ENCODE measurements at places on chromosomes 6 and 20.

DNA sequence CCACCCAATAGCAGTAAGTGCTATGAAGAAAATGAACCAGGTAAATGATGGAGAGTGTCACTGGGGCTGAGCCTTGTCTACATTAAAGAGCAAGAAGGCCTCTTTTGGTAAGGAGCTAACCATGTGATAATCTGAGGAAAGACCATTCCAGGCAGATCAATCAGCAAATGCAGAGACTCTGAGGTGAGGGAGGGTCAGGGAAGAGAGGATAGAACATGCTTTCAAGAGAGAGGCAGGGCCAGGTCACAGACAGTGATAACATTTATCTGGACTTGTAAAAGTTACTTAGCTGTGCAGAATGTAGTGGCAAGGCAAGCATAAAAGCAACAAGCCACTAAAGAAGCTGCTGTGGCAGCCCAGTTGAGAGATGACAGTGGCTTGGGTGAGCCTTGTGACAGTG, 197.3 kb downstream of the TASP1 start:
- no peak for DNase-seq

DNA sequence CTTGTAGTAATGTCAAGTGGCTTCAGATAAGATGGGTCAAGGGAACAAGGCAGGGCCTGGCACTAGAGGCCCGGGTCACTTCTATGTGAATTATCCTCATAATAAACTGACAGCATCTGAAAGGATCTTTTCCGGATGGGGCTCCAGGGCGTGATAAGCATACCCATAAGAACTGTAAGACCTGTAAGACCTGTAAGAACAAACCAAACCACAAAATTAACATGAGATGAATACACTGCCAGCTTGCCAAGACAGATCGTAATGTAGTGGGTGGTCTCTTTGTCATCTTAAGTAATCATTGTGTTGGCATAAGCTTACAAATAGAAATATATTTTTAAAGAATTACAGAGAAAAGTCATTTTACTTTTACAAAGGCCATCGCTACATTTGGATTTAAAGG, 334.9 kb downstream of the RFPL4B start:
- DNase-seq = no peak

DNA sequence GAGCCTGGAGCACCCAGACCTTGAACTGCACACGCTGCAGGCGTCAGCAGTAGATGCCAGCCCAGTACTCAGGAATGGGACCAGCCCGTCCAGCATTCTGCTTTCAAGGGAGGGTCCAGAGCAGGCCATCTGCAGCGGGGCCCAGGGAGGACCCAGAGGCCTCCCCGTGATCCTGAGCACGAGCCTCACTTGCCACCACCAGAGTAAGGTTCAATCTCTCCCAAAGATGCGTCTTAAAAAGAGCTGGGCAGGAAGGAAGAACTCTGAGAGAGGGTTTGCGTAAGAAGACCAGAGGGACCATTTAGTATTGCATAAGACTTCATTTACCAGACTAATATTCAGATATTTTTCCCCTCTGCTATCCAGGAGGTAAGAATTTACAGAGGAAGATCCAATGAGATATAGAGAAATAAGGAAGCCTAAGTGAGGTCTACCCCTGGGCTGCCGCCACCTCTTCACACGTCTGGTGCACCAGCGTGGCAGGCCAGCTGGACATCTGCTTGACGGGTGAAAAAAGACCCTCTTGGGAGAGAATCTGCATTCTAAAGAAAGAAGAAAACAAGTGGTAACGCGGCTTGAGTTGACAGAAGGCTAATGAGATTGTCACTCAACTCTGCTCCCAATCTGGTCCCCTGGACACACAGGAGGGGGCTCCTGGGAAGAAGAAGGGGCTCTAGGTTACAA, 107.3 kb downstream of the PRND start:
- no peak for DNase-seq

DNA sequence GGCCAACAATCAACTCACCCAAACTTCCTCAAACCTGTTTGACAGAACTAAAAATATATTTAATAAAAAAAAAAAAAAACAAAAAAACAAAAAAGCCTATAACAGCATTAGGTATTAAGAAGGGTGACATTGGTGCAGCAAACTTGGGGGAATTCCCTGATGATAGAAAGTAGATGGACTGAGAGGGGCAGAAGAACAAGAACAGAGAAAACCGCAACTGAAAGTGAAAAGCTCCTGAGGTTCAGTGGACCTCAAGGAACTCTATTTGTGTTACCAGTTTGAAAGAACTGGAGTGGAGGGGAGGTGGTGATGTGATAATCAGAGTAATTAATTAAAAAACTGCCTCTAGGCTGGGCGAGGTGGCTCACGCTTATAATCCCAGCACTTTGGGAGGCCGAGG, 53.8 kb downstream of the MACROD2 start:
- no peak for DNase-seq

DNA sequence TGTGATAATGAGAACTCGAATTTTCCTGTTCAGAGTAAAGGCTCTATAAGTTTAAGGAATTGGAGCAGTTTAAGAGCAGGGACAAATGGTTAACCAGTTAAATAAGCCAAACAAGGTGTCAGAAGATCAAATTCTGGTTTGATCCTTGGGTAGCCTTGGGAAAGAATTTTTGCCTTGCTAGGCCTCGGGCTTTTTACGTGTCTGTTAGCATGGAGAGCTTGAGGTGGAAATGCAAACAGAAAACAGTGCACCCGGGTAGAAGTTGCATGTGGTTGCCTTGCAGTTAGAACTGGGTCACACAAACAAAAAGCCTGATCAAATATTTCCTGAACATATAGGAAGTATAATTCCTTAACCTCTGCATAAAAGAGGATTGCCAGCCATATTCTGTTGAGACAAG, 58.3 kb downstream of the RIN2 start:
- no peak for DNase-seq

- no peak for DNase-seq
These were observed 4.8 kb upstream of the MUC22 start for GRCh38 chr6:31005249-31006020.

- DNase-seq = no peak
These were observed 17.4 kb upstream of the AVP start for GRCh38 chr20:3101737-3102574.

- no peak for DNase-seq
These were observed 310.8 kb downstream of the BMP7 start for GRCh38 chr20:56955680-56956079.

DNA sequence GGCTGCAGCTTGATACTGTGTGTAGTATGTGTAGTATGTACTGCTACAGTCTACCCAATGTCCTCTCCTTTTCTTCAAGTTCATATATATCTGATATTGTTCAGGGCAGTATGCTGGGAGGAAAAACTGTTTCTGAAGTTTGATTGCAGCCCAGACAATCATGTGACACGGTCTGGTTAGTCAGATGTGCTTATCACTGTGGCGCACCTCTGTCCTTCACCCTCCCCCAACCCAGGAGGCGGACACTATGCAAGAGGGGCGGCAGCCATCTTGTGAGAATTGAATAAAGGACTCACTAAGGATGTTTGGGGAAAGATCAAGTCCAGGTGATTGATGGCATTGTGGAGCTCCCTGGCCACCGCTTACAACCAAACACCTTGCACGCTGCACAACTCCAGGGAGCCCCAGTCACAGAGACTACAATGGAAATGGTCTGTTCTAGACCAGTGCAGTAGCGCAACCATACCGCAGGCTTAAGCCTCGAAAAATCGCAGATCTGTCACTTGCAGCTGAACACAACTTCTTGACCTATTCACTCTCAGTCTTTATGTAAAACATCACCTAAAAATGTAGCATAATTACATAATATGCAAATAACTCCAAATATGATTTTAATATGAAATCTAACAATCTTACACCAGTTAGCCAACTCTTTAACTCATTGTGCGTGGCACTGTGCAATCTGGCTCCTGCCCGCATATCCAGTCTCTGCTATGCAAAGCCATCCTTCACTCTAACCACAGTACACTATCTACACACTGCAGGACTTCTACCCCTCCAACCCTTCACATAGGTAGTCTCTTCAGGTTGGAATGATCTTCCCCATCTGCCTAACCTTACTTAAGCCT, 79.3 kb downstream of the VGLL2 start:
- no peak for DNase-seq

- no peak for DNase-seq
These were observed 138.4 kb downstream of the PREX1 start for GRCh38 chr20:48689388-48689787.

- DNase-seq = no peak
These were observed 143.9 kb upstream of the SHLD1 start for GRCh38 chr20:5606350-5606749.

DNA sequence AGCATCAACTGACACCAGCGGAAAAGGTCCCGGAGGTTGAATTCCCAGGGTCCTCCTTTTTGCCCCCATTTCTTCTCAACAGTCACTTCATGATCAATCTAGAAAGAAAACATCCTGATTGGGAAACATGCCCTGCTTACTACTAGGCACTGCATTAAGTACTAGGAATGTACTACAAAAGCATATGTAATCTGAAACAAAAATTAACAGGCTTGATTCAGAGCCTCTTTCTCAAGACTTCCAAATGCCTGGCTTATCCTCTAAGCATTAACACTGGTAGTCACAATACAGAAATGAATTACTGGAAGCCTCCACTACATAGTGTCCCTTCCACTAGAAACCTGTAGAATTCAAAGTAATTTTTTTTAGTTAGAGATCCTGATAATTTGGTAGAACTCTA, 84.5 kb upstream of the LYRM2 start:
- DNase-seq = no peak

- DNase-seq = no peak
These were observed 128.5 kb downstream of the QRSL1 start for GRCh38 chr6:106757722-106758467.

GRCh38 chr6:125985979-125986300, 400 bp upstream of the TRMT11 start:
- no peak for DNase-seq

DNA sequence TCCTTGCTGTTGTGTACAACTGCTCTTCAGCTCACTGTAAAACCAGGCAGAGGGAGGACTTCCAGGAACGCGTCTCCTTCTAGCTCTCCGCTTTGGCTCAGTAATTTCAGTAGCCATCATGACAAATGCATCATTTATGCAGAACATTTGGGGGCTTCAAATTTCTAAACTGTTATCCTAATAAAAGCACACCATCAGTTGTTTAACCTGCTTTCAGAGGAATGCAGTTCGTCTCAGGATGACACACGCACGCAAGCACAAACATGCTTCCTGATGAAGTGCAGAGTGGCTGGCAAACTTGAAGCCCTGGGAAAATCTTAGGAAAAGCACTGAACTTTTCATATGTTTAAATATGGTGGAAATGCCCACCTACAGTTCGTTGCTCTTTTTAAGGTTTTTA, 24.4 kb downstream of the SLC22A23 start:
- DNase-seq = no peak

- DNase-seq = no peak
These were observed 3.0 kb upstream of the CCR6 start for GRCh38 chr6:167119670-167120582.

DNA sequence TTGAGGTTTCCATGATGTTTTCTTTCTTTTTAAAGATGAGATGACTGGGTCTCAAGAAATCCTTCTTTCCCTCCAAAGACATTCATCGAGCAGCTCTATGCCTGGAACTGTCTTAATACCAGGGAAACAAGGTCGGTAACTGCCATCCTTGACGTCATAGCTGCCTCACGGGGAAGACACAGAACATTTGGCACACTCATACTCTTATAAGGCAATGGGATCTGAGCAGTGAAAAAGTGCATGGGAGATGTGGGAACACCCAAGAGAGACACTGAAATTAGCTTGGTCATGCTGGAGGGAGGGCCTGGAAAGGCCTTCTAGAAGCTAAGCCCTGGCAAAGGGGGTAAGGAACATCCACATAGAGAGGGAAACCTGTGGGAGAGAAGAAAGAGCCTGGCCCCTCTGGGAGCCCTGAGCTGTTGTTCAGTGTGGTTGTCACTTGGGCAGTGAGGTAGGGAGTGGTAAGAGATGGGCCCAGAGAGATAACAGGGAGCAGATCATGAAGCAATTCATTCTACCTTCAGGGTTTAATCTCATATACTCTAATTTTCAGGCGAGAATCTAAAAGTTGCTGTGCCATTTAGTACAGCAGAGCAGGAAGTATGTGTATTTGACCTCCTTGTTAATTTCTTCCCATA, 30.8 kb downstream of the CLIC5 start:
- no peak for DNase-seq

- DNase-seq = no peak
These were observed 7.6 kb downstream of the ZNF451 start for GRCh38 chr6:57097596-57097995.

DNA sequence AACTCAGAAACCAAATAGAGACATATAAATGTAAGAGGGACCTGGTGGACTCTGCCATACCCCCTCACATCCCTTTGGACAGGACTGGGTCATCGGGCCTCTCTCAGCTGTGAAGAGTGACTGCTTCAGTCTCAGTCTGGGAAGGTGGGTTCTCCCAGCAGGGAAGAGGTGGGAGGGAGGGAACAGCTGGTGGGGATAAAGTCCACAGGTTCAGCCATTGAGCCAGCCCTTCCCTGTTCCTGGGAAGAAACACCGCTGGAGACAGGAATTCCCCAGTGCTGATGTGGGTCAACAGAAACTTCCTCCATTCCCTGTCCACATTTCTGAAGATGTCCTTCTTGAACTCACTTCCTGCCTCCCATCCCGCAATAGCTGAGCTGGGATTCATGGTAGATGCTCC, 209.2 kb upstream of the PMEPA1 start:
- DNase-seq = no peak

- no peak for DNase-seq
These were observed 28.0 kb upstream of the ZNF217 start for GRCh38 chr20:53621482-53622246.

DNA sequence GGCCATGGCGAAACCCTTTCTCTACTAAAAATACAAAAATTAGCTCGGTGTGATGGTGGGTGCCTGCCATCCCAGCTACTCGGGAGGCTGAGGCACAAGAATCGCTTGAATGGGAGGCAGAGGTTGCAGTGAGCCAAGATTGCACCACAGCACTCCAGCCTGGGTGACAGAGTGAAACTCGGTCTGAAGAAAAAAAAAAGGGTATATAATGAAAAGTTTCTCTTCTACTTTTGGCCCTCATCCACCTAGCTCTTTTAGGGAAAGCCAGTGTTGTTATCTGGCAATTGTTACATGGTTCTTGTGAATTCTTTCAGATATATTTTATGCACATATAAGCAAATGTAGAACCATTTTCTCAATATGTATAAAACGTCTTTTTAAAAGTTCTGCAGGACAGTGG, 19.0 kb downstream of the KIF3B start:
- DNase-seq = no peak

- DNase-seq = no peak
These were observed 56.5 kb downstream of the SHLD1 start for GRCh38 chr20:5806457-5807263.

GRCh38 chr6:57193177-57193576, 21.1 kb downstream of the BAG2 start:
- DNase-seq = no peak

- DNase-seq = no peak
These were observed 38.6 kb downstream of the IBTK start for GRCh38 chr6:82208913-82209312.

GRCh38 chr6:119067091-119067490, 11.4 kb downstream of the FAM184A start:
- no peak for DNase-seq

DNA sequence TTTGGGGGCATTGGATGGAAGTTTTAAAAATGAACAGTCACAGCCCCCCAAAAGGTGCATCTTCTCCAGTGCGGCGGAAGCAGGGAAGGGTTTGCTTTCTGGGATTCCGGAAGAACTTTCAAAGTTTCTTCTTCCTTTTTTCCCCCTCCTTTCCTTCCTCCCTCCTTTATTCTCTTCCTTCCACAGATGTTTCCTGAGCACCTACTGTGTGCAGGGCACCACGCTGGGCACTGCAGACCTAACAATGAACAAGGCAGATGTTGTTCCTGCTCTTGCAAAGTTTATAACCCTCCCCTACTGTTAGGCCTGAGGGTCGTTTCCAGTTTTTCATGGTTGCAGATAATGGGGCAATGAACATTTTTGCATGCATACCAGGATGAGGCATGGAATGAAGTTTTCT, 58.1 kb downstream of the CHMP4B start:
- no peak for DNase-seq
